Skin of body (tissue), 3 donors: ENCODE measurements at places on chromosomes 13 and 19. TPM values are rescaled to one million over a fixed set of nuclear protein-coding genes. Genes with fewer than 3 reads are reported as not detected.

ZNF677 gene
- 27.5 TPM for total RNA-seq

ZNF30 gene
- 3.2 TPM for total RNA-seq

MBD3L2 gene
- not detected for total RNA-seq

UGGT2 gene
- 45.5 TPM for total RNA-seq

CNMD gene
- total RNA-seq = 0.49 TPM

ZNF729 gene
- total RNA-seq = 0.10 TPM

TEKTIP1 gene
- total RNA-seq = not detected

LYPD5 gene
- 16.0 TPM for total RNA-seq

ZNF653 gene
- total RNA-seq = 3.5 TPM

NOTCH3 gene
- total RNA-seq = 69.0 TPM

FAM83E gene
- 2.0 TPM for total RNA-seq
